ENCODE measurements at places on chromosomes 4 and X.

DNA sequence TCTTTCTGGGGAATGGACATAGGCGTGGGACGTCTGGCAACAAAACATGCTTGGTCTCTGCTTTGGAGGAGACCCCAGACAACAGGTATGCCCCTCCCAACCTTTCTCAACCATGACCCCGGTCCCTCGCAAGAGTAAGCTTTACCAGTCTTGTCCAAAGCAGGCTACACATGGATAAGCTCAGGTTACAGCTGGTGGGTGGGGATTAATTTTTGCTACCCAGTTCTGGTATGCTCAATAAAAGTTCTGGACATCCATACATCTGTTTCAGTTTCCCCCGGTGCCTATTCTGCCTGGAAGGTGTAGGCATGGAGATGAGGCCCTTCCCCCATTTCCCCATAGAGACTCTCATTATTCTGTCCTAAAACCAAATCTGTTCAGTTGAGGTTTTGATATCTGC, 54.5 kb upstream of the NOCT start:
- no peak for DNase-seq

- DNase-seq = no peak
Observed at GRCh38 chr4:24364852-24365251, 219.5 kb downstream of the DHX15 start.

- DNase-seq = no peak
Observed at GRCh38 chr4:110196206-110196870, 2.1 kb downstream of the ELOVL6 start.

DNA sequence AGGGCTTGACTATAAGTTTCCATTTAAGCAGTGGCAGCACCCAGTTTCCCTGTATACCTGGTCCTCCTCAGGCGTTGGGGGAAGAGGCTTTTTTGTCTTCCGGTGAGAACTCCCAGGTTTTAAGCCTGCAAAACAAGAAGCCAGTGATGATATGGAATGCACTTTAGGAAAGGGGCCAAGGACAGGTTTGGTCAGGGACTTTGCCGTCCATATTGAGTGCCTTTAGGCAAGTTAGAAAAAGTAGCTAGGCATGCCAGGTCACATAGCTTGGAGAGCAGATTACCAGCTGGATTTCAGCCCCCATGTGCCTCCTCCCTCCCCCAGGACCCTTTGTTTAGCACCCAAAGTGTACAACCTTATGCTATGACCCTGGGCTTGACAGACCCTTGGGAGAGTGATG, 13.6 kb upstream of the TIMM8A start:
- DNase-seq = no peak

- DNase-seq = no peak
Observed at GRCh38 chrX:86806786-86807185, 658.5 kb downstream of the DACH2 start.

GRCh38 chrX:8084006-8084405, 87.1 kb downstream of the VCX2 start:
- no peak for DNase-seq

DNA sequence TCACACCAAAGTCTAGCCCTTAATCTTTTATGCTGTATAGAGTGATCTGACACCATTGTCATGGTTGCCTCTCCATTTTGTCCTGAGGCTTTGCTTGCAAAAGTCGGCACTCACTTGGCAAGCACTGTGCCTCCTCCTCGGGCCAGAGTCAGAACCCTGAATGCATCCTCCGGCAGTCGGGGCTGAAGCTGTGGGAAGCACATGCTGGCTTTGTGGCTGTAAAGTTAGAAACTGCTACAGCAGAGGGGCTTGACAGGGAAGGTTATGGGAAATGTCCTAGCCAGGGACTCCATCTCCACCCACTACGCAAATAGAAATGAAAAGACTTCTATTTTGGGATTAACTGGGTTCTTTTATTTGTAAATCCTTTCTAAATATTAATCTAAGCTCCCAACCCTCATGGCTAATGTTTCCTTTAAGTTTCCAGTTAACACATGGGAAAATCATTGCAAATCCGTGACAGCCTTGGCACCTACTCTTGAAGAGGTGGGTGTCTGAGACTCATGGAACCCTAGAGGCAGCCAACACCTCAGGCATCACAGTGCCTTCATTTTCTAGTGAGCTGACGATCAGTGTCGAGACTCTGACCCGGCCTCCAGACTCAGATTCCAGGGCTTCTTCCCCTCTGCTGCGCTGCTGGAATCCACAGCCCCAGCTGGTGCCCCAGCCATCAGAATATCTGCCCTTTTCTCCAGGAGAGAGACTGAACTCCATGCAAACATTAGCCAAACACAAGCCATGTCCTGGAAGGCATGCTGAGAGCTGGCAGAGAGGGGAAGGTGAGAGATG, 7.9 kb upstream of the CLDN24 start:
- no peak for DNase-seq

All from activated CD4-positive, CD25-positive, alpha-beta regulatory T cell treated with anti-CD3 and anti-CD28 coated beads, Interleukin-2, amount 50 U/mL, for 16 hours (primary cell).